ENCODE measurements at places on chromosomes 1 and 21. TPM values are rescaled to one million over a fixed set of nuclear protein-coding genes. Genes with fewer than 3 reads are reported as not detected.
A peak's percentile ranks its signal among the peaks of the same experiment; 100 is the strongest.

GABPA gene
- 28.6 TPM for total RNA-seq

DNA sequence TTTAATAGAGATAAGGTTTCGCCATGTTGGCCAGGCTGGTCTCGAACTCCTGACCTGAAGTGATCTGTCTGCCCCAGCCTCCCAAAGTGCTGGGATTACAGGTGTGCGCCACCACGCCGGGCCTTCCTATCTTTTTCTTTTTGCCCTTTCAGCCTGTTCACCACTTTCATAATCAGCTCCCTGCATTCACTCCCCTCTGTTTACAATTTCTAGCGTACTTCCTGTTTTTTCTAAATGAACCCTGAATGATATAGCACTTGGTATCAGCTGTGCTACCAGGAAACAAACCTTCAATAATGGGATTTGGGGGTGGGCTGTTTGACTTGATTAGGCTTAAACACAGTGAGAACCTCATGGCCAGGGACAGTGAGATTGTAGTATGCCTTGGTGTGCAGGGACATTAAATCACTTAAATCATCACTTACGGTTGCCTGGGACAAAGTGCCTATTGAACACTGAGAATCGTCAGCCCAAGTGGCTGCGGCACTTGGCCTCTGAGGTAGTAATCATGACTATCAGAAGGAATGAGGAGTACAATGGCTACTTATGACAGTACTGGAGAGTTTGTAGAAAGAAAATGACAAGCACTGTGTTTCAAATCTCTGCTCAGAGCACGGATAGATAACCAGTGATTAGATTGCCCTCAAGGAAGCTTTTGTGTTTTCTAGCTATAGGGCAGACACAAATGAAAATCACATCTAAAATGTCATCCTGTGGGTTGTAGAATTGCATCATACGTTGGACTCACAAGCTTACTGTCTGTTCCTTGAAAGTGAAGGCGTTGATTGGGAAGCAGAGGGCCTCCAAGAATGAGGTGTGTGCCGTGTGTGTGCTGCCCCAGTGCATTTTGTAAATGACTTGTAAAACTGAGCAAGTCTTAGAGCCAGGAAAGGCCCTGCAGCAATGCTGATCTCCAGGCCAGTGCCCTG is 661.8 kb downstream of the MATN1 start:
- H3K4me3 ChIP-seq, result no peak overlapping the region
- H3K27me3 ChIP-seq, result no peaks in the 10 kb centered on the region
- no peaks in the 10 kb centered on the region for H3K36me3 ChIP-seq
- H3K27ac ChIP-seq, result no peak overlapping the region

GRCh38 chr1:221886743-221887414 is 145.0 kb upstream of the DUSP10 start:
- H3K36me3 ChIP-seq, result no peaks in the 10 kb centered on the region
- no peaks in the 10 kb centered on the region for H3K27me3 ChIP-seq
- no peak for DNase-seq
- H3K27ac ChIP-seq, result no peak overlapping the region
- no peak overlapping the region for H3K4me3 ChIP-seq

GRCh38 chr1:7617826-7618225 is 153.3 kb upstream of the VAMP3 start:
- H3K27me3 ChIP-seq, result no peaks in the 10 kb centered on the region
- no peaks in the 10 kb centered on the region for H3K36me3 ChIP-seq
- DNase-seq, result no peak
- no peak overlapping the region for H3K27ac ChIP-seq
- H3K4me3 ChIP-seq, result no peak overlapping the region

CD53 gene
- 0.93 TPM for total RNA-seq

DNA sequence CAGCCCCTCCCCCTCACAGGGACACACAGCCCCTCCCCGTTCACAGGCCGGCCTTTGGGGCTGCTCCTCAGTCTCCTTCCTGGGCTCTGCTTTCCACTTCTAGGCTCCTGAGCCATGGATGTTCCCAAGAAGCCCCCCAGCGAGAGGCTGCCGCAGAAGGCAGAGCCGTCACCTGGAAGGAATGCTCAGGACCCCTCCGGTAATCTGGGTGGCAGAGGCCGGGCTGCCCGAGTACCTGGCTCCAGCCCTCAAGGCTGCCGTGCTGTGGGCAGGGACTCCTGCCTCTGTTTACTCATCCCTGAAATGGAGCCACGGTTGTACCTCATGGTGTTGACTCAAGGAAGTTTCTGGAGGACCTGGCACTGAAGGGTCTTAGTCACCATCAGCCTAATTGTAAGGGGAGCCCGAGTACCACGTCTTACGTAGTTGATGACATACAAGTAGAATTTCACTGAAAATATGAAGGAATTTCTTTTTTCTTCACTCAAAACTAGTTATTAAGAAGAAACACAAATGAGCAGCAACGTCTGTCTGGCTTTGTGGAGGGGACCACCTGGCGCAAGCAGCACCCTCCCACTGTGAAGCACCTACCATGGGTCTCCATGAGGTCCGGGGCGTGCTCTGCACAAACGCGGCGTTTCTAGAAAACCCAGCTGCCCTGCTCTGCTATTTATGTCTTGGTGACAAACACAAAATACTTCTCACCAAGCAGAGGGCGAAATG is 33.7 kb downstream of the PRDM15 start:
- no peaks in the 10 kb centered on the region for H3K27me3 ChIP-seq
- DNase-seq, result no peak
- no peaks in the 10 kb centered on the region for H3K4me1 ChIP-seq

DNA sequence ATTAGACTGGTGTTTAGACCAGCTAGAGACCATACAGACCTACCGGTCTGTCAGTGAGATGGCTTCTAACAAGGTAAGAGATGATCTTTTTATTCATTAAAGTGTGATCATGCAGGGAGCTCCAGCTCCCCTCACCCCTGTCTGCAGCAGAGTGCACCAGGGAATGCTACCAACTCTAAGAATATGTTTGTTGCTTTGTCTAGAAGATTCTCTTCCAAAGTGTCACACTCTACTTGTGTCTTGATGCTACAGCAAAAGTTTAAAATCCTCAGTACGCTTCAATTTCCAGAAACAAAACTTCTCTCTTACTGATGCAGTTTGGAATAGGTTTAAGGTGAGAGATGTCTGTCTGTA is 201.4 kb upstream of the SGIP1 start:
- H3K4me3 ChIP-seq, result peak overlapping the region; percentile 66
- H3K36me3 ChIP-seq, result no peaks in the 10 kb centered on the region
- H3K27me3 ChIP-seq, result no peaks in the 10 kb centered on the region
- H3K4me1 ChIP-seq, result peaks cover 49% of the 10 kb centered on the region
- DNase-seq, result no peak

DNA sequence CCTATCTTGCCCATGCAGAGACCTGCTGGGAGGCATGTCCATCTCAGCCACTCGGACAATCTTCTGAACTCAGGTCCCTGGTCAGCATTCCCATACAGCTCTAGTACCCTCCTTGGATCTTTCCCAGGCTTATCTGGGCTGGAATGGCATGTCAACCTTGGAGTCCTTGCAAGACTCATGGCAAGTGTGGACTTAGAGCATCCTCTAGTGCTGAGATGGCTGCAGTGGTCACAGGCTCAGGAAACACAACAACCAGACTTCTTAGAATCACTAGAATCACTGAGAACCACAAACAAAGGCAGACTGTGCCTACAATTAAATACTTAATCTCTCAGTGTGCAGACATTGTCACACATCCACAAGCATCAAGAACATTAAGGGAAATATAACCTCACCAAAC is 73.1 kb upstream of the TSHB start:
- no peaks in the 10 kb centered on the region for H3K4me1 ChIP-seq
- peak; percentile 79 for DNase-seq
- no peak overlapping the region for H3K27ac ChIP-seq
- no peaks in the 10 kb centered on the region for H3K27me3 ChIP-seq
- H3K4me3 ChIP-seq, result no peak overlapping the region

DNA sequence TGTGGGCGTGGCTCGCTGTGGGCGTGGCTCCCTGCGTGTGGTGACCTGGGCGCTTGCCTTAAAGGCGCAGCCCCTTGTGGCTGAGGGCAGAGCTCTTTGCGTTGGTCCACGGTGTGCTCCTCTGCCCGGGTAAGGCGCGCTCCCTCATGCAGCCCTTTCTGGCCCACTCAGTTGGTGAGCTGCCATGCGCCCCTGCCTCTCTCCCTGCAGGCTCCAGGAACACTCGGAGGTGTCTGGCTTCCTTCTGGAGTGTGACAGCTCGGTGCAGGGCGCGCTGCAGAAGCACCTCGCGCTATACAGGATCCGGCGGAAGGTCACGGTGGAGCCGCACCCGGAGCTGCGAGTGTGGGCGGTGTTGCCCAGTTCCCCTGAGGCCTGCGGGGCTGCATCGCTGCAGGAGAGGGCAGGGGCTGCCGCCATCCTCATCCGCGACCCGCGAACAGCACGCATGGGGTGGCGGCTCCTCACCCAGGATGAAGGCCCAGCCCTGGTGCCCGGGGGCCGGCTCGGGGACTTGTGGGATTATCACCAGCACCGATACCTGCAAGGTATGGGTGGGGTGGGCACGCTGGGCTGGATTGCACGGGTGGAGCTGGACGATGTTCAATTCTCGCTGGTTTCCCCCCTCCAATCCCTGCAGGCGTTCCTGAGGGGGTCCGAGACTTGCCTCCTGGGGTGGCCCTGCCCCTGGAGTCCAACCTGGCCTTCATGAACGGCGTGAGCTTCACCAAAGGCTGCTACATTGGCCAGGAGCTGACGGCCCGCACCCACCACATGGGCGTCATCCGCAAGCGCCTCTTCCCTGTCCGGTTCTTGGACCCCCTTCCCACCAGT is 9.1 kb downstream of the IBA57 start:
- H3K27me3 ChIP-seq, result no peaks in the 10 kb centered on the region
- H3K27ac ChIP-seq, result no peak overlapping the region
- H3K36me3 ChIP-seq, result no peaks in the 10 kb centered on the region
- H3K4me3 ChIP-seq, result peak overlapping the region; percentile 32
- DNase-seq, result peak; percentile 74

DNA sequence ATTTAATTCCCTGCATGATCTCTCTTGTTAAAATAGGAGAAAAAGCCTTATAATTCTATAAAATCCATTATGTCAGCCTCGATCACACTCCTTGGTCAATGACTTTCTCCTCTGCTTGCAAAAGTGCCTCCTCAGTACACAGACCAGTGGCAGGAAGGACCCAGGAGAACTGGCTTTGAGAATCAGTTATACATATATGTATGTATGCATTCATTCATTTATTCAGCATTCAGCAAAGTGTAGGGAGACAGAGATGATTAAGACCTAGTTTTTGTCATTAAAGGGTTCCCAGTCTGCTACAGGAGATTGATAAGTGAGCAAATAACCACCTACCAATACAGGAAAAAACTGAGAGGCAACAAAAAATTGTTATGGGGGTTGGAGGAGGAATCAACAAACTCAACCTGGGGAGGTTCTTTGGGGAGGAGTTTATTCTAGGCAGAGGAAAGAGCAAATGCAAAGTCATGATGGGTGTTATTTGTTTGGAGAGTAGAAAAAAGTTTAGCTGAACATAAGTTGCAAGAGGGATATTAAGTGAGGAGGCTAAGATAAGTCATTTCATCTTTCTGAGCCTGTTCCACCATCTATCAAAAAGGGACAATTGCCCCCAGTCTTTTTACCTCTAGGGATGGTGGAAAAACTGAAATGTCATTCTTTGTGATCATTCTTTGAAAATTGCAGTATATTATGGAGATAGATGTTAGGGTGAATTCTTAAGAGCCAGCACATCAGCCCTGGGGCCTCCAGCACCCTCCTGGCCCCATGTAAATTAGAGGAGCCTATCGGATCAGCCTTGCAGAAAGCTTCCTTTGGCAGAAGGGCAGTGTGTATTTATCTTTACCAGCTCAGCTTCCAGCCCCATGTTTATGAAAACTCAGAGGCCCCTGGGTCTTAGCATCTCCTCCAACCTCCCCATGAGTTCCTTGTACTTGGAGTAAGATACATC is 128.0 kb downstream of the OMA1 start:
- H3K27me3 ChIP-seq, result no peaks in the 10 kb centered on the region
- DNase-seq, result no peak
- H3K27ac ChIP-seq, result no peak overlapping the region

DNA sequence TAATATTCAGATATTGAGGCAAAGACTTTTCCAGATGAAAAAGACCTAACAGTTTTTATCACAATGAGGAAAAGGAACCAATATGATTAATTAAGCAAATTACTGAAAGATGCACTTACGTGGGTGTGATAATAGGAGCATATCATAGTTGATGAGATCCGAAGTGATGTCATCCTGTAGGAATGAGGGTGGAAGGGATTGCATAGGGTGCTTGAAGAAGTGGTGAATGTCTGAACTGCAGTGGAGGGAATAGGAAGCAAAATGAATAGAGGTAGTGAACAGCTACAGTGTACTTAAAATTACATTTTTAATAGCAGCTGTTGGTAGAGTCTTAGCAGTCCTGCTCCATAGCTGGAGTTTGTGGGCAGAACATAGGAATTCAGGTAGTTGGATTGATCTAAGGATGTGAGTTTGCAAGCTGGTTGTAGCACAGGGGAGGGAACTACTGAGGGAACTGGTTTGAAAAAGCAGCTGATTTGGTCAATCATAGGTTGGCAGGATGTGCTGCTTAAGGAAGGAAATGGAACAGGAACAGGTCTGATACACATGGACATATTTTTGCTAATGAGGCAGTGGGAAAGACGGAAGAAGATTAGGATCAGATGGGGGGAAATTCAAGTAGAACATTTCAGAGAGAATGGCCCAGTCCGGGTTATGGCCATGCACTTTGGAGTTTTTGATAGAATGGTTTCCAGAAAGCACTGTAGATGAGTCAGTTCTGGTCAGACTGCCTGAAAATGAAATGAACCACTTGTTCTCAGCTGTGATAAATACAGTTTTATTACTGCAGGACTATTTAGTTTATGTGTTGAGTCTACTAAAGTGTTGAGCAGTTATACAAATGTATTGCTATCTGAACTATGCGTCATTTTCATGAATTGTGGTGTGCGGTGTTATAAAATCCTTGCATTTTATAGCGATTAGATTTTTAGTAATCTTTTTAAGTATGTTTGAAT is 155.8 kb downstream of the RYR2 start:
- no peaks in the 10 kb centered on the region for H3K27me3 ChIP-seq
- no peak overlapping the region for H3K27ac ChIP-seq
- H3K4me1 ChIP-seq, result peaks cover 6% of the 10 kb centered on the region
- H3K4me3 ChIP-seq, result no peak overlapping the region
- no peaks in the 10 kb centered on the region for H3K36me3 ChIP-seq

DNA sequence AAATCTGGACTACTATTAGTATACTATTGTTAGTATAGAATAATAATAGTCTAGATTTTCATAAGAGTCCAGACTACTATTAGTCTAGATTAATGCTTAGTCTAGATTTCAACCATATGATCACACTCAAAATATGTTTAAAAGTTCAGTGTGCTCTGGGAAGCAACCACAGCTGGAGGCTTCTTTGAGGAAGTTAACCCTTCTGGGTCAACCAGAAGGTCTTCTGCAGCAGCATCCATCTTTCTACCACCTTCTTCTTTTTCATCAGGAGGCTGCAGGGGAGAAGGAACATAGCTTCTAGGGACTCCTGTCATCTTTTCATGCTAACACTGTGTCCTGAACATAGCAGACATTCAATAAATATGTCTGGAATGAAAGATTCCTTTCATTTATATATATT is 51.2 kb upstream of the DNAJC6 start:
- H3K27ac ChIP-seq, result no peak overlapping the region
- H3K27me3 ChIP-seq, result peaks cover 32% of the 10 kb centered on the region
- no peak for DNase-seq
- H3K4me1 ChIP-seq, result peaks cover 14% of the 10 kb centered on the region
- no peak overlapping the region for H3K4me3 ChIP-seq

Measured in GM23338 (cell line).